ENCODE measurements at places on chromosomes 12 and 14.

- DNase-seq, result no peak
Measured at GRCh38 chr14:22510527-22511110, 78.4 kb downstream of the DAD1 start.

- no peak for DNase-seq
Measured at GRCh38 chr12:68435816-68436215, 103.7 kb upstream of the MDM1 start.

- no peak for DNase-seq
Measured at GRCh38 chr12:2490831-2491230, 303.9 kb upstream of the FKBP4 start.

GRCh38 chr14:54708982-54709381, 142.1 kb downstream of the SAMD4A start:
- no peak for DNase-seq

DNA sequence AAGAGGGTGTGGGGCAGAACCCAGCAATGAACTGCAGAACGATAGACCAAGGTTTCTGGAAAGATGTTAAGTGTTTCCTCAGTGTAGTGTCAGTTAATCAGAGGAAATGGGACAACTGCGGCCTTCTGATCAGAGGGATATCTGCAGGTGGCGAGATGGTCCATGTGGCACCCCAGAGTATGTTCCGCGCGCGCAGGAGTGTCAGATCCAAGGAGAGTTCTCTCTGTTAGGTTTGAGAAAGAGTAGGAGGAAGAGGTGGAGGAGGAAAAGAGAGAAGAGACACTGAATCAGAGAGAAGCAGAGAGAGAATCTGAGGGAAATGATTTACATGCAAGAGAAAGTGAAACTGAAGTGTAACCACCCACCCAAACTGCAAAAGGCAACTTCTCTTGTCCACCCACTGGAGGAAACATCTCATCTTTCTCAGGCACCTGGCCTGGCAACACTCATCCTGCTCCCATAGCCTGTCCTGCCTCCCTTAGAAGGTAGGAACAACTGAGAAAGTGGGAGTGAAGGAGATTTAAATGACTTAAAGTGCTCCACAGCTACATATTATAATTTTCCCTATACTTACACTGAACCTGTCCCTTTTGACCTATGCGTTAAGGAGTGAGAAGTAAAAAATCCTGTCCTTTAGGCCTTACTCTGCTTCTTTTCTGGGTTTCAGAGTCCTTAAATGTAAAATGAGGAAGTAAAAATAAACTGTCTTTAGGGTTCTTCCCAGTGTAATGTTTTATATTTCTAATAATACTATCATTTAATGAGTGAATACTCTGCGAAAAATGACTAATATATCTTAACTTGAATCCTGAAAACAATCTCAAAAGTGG, 6.8 kb upstream of the TESPA1 start:
- DNase-seq, result no peak

DNA sequence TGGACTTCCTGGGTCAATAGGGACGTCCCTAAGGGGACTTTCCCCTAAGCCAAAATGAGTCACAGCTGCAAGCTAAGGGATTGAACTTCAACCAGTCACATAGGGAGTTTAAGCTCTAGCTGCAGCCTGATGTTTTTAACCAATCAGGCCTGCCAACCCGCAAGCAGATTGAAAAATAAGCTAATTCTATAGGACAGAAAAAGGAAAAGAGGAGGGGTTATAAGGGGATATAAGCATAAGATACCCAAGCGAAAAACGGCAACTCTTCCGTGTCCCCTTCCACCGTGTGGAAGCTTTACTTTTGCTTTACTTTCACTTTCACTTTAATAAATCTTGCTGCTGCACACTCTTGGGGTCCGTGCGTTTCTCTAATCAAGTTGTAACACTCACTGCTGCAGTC, 24.4 kb downstream of the ATP23 start:
- no peak for DNase-seq

DNA sequence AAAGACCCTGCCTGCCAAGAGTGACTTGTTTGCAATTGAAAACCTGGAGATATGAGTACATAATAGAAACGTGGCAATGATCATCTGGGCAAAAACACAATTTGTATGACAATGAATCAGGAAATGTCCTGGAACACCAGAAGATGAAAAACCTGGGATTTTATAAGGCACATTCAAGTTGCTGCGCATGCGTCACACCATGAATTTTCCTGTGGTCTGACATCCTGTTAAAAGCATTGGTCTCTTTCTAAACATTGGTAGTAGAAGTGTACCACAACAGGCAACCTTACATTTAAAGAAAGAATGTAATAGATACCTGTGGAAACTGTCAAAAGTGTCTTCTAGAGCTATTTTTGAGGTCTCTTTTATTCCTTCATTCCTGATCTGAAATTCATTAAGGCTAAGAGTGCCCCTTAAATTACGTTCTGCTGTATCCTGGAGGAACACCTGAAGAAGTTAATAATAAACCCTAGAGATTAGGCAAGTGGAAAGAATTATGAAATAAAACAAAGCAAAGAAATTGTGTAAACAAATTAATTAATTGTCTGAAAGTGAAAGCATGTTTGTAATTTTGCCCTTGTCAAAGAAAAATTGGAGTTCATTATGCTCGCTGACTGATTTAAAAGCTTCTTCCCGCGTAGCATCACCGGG, 676.5 kb downstream of the DIO2 start:
- DNase-seq, result no peak

DNA sequence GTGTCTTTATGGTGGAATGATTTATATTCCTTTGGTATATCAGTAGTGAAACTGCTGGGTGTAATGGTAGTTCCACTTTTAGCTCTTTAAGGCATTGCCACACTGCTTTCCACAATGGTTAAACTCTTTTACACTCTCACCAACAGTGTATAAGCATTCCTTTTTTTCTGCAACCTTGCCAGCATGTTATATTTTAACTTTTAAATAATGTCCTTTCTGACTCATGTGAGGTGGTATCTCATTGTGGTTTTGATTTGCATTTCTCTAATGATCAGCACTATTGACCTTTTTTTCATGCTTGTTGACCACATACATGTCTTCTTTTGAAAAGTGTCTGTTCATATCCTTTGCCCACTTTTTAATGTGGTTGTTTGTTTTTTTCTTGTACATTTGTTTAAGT, 142.5 kb downstream of the MSRB3 start:
- no peak for DNase-seq

- no peak for DNase-seq
Measured at GRCh38 chr14:61501714-61502458, 180.5 kb downstream of the PRKCH start.

GRCh38 chr12:96190413-96191108, 3.6 kb upstream of the ELK3 start:
- no peak for DNase-seq

DNA sequence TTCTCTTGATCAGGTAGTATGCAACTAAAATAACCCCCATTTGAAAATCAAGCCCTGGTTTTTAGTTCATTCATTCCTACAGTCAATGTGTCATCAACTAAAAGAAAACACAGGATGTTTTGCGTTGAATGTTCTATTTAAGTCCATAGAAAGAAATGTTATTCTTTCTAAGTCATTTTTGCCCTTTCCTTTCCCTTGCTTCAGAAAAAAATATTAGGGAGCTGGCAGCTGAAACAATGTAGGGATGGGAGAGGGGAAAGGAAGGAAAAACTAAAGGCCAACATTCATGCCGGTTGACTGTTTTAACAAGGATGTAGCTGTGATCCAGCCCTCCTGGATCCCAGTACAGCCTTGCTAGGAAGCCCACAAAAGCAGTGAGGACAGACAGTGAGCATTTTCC, 155.1 kb downstream of the BTG1 start:
- no peak for DNase-seq

- no peak for DNase-seq
Measured at GRCh38 chr12:66446276-66446675, 144.0 kb downstream of the HELB start.

DNA sequence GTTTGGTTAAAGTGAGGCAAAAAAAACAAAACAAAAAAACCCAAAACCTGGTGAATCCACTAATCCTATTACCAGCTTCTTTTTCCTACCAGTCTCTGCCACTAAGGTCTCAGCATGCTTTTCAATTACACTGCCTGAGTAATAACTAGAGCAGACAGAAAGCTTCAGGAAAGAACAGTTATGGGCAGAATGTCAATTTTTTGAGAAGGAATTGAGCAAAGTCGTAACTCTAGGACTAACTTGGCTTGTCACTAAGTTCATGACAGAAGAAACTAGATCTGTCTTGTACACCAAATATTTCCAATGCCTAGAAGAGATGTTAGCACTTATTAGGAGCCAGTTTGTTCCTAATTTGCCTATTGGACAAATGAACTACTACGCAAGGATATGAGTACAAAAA, 148.8 kb upstream of the CNOT2 start:
- no peak for DNase-seq

DNA sequence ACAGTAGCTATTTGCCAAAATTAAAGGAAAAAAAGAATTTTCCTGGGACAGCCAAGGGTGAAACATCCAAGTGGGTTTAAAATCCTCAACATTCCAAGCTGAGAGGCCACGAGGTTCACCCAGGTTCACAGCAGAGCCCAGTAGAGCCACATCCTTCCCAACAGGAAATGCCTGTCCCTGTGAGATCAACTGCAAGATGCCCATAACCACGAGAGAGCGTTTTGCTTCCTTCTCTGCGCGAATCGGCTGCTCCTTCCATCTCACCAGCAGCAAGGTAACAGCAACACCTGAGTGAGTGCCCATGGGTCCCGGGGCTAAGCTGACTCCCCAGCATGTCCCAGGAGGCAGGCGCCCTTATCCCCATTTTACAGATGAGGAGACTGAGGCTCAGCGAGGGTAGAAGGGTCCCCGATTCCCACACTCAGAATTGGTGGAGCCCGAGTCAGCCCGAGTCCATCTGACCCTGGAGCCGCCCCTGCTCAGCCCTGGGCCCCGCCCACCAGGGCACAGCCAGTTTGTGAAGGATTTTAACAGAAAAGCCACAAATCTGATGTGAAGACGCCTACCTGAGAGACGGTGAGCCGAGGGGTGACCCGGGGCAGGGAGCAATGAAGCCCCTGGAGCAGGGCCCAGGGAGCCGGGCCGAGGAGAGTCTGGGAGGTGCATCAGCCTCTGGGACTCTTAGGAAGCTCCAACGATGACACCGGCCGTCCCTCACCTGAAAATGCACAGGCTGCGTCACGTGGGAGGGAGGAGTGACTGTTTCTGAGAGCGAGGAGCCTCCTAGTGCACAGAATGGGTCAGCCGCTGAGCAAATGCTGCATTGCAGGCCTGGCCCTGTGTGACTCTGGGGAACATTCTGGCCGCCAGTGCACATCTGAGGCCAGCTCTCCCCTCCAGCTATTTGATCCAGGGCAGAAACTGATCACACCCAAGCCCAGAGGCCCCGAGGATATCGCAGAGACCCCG, 236.9 kb upstream of the SFSWAP start:
- no peak for DNase-seq

GRCh38 chr14:69370061-69370460, 28.0 kb downstream of the ERH start:
- DNase-seq, result no peak

- DNase-seq, result peak; percentile 60
Measured at GRCh38 chr14:51776102-51776894, 84.1 kb upstream of the GNG2 start.

- DNase-seq, result no peak
Measured at GRCh38 chr12:23055004-23055403, 430.0 kb downstream of the ETNK1 start.

DNA sequence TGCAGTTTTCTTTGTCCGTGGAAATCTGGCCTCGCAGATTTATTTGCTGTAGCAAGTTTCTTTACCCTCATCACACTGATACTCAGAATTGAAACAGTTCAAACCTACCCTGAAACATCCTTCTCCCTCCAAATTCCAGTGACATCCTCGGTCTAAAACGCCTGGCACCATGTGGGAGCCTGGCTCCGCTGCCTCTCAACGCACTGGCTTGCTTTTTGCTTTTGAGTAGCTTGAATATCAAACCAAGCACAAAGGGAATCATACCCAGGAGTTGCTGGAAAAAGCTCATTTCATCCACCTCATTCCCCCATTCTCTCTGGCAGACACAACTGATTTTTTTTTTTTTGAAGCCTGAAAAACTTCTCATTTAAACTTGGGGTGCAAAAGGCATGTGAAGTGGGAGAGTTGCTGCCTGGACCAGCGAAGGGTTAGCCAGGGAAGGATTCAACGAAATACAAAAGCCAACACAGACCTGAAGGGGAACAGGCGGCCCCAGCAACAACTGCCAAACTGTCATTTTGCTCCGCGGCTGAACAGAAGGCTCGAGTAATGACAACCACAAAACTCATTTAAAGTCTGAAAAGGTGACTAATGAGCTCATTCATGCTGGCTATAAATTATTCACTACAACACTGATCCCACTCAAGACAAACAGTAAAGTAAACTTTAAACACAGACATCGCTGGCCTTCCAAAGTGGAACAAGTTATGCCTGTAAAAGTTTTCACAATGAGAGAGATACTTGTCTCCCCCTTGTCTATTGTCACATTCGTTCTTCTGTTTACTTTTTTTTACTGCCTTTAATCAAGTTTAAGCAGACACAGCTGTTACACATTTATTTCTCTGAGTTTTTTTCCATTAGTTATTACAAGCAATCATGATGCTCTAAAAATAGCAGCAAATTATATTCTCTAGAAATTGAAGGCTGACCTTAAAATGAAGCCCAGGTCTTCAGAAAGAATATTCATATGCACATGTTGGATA, 12.5 kb upstream of the FOXN3 start:
- DNase-seq, result no peak

DNA sequence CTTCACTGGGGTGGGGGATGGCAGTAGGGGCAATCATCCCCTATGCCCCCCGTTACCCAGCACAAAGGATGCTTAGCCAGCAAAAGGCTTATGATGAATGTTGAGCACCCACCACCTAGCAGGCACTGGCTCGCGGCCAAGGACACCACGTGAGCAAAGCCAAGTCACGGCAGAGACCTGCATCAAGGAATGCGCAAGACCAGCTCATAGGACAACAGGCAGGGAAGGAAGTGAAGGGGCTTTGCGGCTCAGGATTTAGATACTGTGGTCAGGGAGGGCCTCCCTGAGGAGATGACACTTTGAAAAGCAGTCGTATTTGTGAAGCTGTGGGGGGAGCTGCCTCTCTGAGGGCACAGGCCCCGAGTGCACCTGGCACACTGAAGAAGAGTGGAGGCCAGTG, 32.8 kb downstream of the SH2B3 start:
- DNase-seq, result no peak

GRCh38 chr14:22334275-22334577, 254.8 kb downstream of the DAD1 start:
- no peak for DNase-seq

GRCh38 chr12:105352940-105353635, 22.6 kb downstream of the C12orf75 start:
- no peak for DNase-seq

- DNase-seq, result no peak
Measured at GRCh38 chr12:47913081-47913480, 8.3 kb upstream of the VDR start.

- no peak for DNase-seq
Measured at GRCh38 chr12:2960996-2961616, 1.9 kb downstream of the TEAD4 start.

DNA sequence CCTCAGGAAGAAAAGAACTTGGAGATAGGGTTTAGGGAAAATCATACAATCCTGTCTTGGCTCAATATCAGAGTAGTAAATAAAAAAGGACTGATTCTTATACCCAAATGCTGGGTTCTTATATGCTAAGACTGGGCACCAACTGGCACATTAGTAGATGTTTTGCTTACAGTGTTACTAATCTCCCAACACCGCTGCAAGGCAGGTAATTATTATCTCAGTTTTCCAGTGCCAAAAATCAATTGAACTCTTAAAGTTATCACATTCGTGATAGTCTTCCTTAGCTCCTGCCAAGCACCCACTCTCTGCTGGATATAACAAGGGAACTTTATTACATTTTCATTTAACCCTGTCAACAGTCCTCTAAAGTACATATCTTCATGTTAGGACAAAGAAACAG, 25.0 kb upstream of the HIGD1C start:
- no peak for DNase-seq

GRCh38 chr12:21788089-21788983, 13.8 kb upstream of the KCNJ8 start:
- DNase-seq, result no peak
